Stimulated activated CD4-positive, alpha-beta T cell treated with anti-CD3 and anti-CD28 coated beads, Interleukin-15, amount 100 ng/mL, for 24 hours (primary cell): ENCODE measurements at places on chromosomes 12 and 14.
A peak's percentile ranks its signal among the peaks of the same experiment; 100 is the strongest.

DNA sequence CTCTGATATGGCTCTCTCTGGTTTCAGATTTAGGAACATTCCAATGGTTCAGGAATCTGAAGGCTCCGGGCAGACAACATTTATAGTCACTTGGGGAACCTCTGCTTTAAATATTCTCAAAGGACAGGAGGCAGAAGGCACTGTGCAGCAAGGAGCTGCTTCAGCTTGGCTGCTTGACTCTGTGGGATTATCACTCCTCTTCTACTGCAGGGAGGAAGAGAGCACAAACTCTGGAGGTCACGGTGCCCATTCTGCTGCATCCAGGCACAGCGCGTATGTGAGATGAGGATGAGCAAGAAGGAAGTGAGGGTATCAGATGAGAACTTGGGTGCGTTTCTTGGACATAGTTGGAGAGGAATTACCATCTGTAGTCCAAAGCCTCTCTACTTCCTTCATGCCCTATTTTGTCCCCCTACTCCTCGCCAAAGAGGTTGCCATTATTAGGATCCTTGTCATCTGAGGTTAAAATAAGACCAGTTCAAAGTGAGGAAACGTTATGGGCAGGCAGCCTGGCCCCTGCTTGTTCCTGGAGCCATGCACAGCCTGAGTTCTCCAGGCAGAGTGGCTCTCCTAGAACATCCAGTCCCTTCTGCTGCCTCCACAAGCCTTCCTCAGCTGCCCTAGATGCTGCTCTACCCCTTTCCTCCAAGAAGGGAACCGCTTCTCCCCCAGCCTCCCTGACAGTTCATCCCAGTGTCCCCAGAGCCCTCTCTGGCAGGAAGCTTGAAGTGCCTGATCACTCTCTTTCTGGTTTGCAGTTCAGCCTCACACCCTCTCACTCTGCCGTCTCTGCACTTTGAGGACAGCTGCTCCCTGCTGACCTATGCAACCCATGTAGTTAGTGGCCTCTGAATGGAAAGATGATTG is 12.5 kb downstream of the FGF6 start:
- DNase-seq, result no peak

GRCh38 chr14:99792551-99793212 is 531 bp upstream of the EML1 start:
- peak; percentile 12 for DNase-seq

- DNase-seq, result no peak
These were observed 53.5 kb upstream of the YARS2 start for GRCh38 chr12:32809196-32809595.

DNA sequence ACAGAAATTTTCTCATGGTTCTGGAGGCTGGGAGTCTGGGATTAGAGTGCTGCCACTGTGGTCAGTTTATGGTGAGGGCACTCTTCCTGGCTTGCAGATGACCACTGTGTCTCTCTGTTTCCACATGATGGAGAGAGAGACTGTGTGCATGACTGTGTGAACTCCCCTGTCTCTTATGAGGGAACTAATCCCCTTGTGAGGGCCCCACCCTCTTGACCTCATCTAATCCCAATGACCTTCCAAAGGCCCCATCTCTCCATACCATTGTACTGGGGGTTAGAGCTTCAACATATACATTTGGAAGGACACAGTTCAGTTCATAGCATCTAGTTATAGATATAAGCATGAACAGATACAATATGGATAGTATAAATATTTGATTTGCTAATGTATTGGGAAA is 31.7 kb downstream of the ANO6 start:
- no peak for DNase-seq

GRCh38 chr14:22391908-22392565 is 197.0 kb downstream of the DAD1 start:
- DNase-seq, result no peak

DNA sequence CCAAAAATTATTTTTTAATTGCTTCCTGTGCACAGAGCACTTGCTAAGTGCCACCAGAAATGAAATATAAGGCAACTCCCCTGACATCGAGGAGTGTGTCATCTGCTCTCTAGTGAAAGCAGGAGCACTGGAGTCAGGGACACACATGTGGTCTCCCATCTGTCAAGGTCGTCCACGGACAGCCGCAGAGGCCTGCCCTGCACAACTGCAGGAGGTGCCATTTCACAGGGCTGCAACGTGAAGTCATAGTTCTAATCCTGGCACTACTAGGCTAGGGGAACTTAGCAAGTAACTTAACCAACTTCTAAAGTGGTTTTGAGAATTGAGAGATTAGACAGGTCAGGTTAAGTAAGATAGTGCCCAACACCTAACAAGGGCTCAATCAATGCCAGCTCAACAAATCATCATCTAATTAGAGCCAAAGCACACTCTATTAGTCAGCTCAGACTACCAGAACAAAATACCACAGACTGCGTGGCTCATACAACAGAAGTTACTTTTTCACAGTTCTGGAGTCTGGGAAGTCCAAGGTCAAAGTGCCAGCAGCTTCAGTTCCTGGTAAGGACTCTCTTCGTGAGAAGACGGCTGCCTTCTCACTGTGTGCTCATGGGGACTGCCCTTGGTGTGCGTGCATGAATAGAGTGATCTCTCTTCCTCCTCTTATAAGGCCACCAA is 30.7 kb downstream of the FOXN3 start:
- DNase-seq, result no peak

GRCh38 chr12:121792607-121793439 is 665 bp downstream of the RHOF start:
- DNase-seq, result peak; percentile 71

DNA sequence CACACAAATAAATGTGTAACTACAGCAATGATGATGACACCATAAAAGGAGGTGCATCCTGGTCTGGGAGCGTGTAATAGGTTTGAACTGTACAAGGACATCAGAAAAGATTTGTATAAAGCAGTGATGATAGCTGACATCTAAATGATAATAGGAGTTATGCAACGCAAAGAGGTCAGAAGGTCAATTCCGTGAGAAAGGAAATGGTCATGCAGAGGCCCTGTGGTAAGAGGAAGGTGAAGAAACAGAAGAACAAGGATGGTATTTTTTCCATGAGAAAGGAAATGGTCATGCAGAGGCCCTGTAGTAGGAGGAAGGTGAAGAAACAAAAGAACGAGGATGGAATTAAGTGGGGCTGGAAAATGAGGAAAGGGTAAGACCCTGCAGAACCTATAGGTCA is 106.7 kb upstream of the TMPO start:
- DNase-seq, result no peak

GRCh38 chr12:41683513-41684240 is 461.0 kb downstream of the GXYLT1 start:
- no peak for DNase-seq

- DNase-seq, result no peak
These were observed 663.4 kb upstream of the MIS18BP1 start for GRCh38 chr14:45916340-45916953.

DNA sequence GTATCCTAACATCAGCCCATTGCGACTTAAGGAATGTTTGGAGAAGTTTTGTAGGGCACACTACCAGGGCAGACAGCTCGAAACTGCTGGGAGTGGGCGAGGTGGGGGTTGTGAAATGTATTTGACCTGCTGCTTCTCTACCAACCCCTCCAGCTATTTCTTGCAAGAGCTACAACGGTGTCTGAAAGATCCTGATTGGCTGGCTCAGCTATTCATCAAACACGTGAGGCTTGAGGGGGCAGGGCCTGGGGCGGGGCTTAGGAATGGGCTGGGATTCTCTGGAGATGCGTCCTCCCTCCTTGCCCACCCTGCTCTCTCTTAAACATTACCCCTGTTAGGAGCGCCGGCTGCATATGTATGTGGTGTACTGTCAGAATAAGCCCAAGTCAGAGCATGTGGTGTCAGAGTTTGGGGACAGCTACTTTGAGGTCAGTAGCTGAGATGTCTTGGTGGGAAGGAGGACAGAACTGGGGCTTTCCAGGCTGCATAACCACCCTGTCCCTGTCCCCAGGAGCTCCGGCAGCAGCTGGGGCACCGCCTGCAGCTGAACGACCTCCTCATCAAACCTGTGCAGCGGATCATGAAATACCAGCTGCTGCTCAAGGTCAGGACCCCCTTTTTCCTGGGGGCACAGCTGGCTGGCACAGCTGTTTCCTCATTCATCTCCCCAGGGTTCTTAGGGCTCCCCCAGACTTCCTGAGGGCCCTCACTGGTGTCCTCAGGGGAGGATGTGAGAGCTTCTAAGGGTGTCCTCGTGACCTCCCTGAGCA is 3.1 kb downstream of the ARHGEF25 start:
- peak; percentile 41 for DNase-seq

- no peak for DNase-seq
These were observed 4.1 kb upstream of the KRT18 start for GRCh38 chr12:52944683-52945388.

- no peak for DNase-seq
These were observed 669 bp upstream of the CDKN3 start for GRCh38 chr14:54396183-54396492.

DNA sequence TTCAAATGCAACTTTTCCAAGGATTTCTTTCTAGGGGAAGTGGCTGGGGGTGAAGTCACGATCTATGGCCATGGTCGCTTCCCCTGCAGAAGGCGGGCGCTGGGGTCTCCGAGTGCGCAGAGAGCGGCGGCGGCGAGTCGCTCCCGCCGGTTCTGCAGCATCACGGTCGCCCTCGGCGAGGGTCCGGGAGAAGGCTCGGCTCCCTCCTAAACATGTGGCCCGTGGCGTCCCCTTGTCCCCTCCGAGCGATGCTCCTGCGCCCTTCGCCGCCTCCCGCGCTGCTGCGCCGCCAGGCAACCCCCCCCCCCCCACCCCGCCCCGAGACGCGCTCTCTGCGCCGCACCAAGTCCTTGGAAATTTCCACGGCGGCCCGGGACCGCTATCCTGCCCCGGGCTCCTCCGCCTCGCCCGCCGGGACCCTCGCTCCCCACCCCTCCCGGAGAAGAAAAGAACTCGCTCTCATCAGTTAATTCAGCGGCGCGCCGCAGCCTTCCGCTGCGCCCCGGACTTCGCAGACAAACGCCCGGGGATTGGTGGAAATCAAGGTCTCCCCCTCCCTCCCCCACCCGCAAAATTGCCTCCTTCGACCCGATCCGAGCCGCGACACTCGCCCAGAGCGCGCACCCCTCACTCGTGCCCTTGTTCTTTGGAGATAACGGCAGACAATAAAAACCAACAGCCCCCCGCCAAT is at the start of gene ST8SIA1:
TSS of gene ST8SIA1 (minus strand) at position 298 of the 691 bp plus-strand sequence. CDS start 475 bp downstream, outside the sequence.
- peak; percentile 70 for DNase-seq

- no peak for DNase-seq
These were observed at the start of gene AGAP2 for GRCh38 chr12:57738661-57739237. Gene AGAP2 (minus strand): TSS chr12:57738742. CDS start chr12:57738246, 496 bp downstream.

- no peak for DNase-seq
These were observed 81.6 kb downstream of the SPRING1 start for GRCh38 chr12:116656306-116656705.

DNA sequence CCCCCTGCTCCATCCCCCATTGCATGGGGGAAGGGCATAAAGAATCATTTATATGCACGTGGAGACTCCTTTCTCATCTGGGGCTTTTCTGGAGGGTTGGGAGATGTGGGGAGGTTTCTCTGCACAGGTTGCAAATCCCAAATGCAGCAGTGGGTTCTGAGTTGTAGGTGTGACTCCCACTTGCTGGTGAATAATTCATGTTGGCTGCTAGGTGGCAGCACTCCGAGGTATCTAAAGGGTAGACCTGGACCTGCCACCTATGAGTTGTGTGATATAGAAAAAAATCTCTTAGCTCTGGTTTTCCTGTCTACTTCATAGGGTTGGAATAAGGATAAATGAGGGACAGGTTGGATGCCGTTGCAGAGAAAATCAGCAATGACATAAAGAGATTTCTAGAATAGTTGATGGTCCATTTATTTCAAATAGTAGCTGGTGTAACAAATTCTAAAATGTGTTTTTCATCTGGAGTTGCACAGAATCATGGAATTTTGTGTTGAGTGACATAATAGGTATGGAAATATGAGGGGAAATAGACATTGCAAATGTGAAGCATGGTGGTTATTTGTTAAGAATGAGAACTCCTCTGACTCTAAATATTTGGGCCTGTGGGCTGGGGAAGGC is 4.6 kb downstream of the MARCHF9 start:
- peak; percentile 53 for DNase-seq

DNA sequence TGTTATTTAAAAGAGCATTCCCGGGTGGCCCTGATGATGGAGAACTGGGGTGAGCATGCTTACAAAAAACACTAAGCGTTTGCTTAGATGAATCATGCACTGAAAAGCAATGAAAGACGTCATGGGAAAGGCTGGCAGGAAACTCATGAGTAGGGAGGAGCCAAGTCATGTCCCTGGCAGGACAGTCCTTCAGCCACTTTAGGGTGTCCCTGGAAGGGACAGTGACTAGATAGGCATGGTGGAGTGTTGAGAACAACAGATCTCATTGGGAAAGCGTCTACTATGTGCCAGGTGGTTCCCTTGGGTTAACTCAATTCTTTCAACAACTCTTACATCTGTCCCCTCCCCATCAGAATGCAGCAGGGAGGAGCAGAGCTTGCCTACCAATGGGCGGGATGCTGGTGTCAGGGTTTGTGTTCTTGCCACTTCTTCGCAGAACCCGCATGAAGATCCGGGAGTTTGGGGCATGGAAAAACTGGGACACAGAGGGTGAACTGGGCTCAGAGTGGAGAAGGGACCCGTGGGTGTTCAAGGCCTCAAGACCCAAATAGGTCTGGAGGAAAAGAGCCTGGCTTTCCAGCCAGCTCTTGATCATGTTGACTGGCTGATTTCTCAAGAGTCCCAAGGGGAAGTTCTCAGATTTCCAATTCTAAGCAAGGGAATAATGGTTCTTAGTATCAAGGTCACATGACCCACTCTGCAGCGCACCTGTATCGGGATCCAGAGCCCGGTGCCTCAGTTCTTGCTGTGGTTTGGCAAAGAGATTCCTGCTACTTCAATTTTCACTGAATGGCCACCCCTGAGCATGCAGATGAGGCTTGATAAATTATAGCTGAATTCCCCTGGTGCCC is 653.9 kb upstream of the TBX3 start:
- DNase-seq, result no peak

GRCh38 chr14:79581912-79582576 is 629.3 kb downstream of the DIO2 start:
- no peak for DNase-seq

GRCh38 chr14:102975662-102976061 is 53.2 kb downstream of the AMN start:
- no peak for DNase-seq

- DNase-seq, result no peak
These were observed 71.8 kb downstream of the LRP6 start for GRCh38 chr12:12195081-12195480.

GRCh38 chr14:54737132-54737711 is 165.4 kb downstream of the GCH1 start:
- peak; percentile 9 for DNase-seq

DNA sequence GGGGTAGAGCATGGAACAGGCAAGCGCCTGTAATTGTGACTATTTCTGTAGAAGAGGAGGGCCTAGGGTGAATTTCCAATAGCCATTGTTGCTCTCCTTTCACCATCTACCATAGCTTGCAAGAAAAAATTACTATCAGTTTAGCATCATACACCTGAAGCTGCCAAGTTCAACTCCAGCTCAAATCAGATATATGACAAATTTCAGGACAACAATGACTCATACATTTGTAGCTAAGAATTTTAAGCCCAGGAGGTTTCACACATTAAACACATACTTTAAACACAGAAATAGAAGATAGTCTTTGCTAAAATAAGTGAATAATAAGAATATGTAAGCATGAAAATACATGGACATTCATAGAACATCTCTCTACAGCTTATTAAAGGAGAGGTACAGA is 17.6 kb upstream of the G2E3 start:
- DNase-seq, result no peak

GRCh38 chr14:104036212-104036611 is 49.3 kb upstream of the ASPG start:
- no peak for DNase-seq
